ENCODE measurements at places on chromosomes 16 and 17.

- peak; percentile 85 for DNase-seq
Measured at GRCh38 chr17:37744961-37745800, at the start of gene HNF1B. Gene HNF1B (minus strand): TSS chr17:37745059. CDS start chr17:37744884, 175 bp downstream.

- peak; percentile 78 for DNase-seq
Measured at GRCh38 chr16:11640987-11641817, 27.1 kb upstream of the SNN start.

DNA sequence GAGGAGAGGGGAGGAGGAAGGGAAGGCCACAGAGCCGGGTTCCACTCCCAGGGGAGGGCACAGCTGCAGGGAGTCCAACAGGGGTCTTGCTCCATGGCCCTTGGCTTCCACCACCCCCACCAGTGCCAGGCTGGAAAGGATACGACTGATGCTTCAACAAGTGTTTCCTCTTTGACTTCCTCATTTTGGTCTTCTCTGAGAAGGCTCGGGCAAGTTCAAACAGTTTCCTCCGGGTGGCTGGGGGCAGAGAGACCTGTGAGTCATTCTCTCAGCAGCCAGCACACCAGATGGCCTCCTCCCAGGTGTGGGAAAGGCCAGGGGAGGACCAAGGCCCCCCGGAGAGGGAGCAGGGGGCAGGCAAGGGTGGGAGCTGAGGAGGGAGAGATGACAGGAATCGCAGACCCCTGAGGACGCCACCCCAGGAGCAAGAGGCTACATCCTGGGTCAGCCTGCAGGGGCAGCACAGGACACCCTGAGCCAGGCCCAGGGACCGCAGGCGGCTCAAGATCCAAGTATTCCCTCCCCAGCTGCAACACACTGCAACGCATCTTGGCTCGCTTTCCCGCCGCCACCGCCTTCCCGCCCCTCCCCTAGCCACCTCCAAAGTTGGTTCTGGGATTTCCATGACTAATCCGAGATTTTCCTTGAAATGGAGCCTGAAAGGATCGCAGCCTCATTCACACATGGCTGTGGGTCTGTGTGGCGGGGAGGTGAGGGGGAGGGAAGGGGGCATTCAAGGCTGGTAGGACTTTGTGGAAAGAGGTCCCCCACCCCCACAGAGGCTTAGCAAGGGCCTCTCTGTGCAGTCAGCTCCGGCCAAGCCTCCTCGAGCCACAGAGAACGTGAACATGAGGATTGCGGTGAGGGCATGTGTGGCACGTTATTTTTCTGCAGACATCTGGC lies 18.4 kb upstream of the MRPS23 start:
- DNase-seq, result peak; percentile 43

- no peak for DNase-seq
Measured at GRCh38 chr17:50328363-50329325, 17.3 kb upstream of the XYLT2 start.

DNA sequence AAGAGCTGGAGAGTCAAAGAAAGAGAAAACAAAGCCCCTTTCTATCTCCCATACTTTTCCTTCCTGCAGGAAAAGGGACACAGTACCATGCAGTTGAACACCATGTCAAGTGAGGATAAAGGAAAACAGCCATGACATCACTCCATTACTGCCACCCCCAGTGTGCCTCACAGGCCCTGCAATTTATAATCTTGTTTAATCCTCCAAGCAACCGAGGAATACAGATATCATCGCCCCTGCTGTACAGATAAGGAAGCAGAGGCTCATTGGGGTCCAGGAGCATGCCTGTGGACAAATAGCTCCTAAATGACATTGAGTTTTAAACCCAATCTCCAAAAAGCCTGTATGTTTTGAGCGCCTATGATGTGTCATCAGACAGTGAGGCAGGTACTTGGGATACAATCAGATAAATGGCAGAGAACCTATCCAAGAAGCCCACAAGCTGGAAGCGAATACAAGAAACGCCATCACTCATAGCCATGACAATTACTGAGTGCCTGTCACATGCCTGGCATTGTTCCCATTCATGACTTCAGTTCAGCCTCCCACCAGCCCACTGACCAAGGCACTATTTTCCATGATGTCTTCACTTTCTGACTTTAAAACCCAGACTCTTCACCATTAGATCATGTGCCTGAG lies 45.5 kb downstream of the CPPED1 start:
- DNase-seq, result no peak

DNA sequence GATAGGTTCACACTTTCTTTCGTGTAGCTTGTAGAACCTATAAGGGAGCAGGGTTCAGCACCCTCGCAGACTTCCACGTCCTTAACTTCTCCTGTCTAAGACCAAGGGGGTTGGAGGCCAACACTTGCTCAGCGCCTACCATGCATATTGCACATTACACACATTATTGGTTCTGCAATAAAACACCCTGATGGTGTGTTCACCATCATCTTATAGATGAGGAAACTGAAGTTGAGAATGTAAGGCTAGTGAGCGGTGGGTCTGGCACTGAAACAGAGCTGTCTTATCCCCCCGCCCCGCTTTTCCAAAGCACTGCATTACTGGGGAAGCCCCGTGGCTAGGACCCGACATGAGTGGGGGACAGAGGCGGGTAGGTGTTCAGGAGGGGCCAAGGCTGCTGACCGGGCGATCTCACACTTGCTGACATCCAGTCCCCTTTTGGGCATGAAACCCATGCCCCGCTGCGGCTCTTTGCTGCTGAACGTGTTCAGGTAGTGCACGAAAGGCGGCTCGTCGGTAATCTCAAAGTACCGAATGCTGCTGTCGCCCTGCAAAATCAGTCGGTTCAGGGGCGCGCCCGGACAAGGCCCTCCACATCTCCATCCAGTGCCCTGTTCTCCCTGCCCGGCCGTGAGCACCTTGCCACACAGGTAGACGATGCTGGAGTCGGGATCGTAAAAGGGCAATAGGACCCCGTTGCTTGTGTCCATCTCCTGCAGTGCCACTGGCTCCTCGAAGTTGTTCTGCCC lies 6.2 kb downstream of the CORO6 start:
- DNase-seq, result no peak

GRCh38 chr16:31876951-31877828 lies 3.6 kb downstream of the ZNF267 start:
- no peak for DNase-seq

DNA sequence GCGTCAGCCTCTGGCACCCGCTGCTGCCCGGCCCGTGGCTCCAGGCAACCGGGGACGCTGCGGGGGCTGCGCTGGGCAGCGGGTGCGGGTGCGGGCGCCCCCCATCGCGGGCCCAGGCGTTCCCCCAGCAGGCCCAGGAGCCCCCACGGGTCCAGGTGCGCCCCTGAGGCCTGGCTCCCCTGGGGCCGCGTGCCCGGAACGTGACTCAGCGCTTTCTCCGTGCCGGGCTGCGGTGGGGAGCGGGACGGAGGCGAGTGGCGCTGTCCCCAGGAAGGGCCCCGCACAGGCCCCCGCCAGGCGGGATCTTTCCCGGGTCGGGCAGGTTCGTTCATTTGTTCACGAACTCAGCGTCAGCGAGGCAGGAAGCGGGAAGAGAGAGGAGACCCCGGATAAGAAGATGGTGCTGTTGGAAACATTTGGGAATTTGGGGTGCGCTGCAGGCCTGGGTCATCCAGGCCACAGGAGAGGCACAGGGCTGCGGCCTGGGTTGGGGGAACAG lies 18.4 kb upstream of the EXOC7 start:
- peak; percentile 35 for DNase-seq

GRCh38 chr17:43040655-43041054 lies 15.6 kb downstream of the RND2 start:
- no peak for DNase-seq

- no peak for DNase-seq
Measured at GRCh38 chr17:28247671-28248555, 71.1 kb upstream of the TMEM97 start.

- DNase-seq, result peak; percentile 56
Measured at GRCh38 chr16:67345401-67345800, 18.8 kb downstream of the LRRC36 start.

DNA sequence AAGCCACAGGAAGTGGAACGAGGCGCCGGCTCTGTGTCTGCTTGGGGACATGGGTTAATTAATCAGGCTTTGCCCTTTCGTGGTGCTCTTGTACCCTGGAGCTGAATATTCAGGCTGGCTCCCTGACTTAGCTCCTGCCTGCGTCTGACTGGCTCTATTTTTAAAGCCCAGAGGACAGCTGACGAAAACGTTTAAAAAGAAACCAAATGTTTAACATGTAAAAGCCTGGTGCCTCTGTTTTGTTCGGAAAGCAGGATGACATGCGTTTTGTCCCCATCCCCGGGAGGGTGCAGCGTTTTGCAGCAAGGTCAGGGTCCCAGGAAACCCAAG lies 61.1 kb downstream of the NT5M start:
- no peak for DNase-seq

DNA sequence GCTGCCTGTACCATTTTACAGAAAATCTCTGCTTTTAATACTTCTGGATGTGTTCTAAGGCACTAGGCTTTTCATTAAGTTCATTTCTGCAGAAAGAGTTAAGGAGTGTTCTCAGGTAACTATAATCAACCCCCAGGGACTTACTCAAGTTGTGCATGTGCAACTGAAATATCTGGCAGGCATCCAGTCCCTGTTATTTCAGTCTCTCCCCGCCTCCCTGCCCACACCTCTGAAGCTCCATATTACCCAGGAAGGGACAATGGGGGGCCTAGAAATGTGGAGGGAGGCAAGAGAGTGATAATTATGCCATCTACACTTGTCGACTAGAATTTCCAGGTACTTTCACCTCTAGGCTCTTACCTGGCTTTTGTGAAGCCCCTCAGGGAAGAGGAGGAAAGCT lies 432.2 kb downstream of the MAF start:
- DNase-seq, result no peak

DNA sequence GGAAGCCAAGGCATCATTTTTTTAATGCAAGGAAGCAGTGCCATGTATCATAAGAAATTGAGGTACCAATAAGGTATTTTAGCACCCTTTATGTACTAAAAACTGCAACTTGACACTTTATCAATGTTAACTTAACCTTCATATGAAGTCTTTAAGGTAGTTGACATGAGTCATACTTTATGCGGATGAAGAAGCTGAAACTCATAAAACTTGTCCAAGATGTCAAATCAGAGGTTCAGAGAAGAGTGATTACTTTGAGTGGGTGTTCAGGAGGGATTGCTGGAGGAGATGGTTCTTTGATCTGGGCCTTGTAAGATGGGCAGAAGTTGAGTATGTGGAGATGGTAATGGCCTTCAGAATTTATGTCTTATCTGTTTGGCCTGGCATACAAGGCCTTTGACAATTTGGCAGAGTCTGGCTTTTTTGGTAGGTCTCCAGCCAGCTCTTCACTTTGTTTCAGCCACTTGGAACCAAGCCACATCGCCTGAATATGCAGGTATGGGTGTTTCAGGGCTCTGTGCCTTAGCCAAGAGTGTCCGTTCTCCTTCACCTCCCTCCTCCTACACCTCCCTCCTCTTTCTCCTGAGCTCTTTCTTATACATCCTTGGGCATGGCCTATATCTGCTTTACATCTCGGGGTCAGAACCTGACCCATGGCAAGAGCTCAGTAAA lies 23.7 kb downstream of the YPEL2 start:
- DNase-seq, result no peak

- no peak for DNase-seq
Measured at GRCh38 chr16:55687802-55688201, 32.0 kb downstream of the SLC6A2 start.

- no peak for DNase-seq
Measured at GRCh38 chr17:66946251-66946650, 18.3 kb upstream of the CACNG4 start.

- DNase-seq, result no peak
Measured at GRCh38 chr17:79795795-79796443, 958 bp downstream of the CBX8 start.

- DNase-seq, result no peak
Measured at GRCh38 chr17:28879886-28880571, 17.5 kb downstream of the FLOT2 start.

DNA sequence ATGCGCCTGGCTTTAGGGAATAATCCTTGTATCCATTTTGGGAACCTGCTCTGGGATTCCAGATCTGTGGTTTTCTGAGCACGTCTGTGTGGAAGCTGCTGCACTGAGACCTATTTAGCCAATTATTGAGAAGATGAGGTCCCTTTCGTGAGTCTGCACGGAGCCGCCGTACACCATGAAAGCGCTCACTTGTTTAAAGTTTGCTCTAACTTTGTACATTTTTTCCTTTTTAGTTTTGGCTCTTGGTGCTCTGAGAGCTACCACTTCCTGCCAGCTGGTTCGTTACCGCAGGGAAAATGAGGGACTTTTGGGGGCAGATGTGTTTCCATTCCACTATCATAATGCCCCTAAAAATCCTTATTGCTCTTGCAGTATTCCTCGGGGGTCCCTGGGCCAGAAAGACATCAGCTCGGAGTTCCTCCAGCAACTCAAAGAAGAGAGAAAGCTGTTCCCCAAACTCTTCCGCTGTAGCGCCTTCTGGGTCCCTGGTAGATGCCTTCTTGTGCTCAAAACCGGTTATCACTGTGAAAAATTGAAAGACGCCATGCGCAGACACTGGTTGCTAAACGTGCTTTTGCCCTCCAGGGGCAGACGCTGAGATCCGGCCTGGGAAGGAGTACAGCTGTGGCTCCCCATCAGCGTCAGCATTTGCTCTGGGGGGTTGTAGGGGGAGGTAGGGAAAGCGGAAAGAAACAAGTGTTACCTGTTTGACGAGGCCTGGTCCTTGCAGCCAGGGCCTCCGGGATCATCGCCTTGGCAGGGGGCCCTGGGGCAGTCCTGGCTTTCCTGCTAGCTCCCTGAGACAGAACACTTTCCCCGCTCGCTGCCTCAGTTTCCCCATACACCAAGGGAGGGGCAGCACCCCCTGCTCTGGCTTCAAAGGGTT lies 238.1 kb downstream of the MRTFB start:
- DNase-seq, result peak; percentile 88

- no peak for DNase-seq
Measured at GRCh38 chr16:47660540-47660939, 199.4 kb downstream of the PHKB start.

DNA sequence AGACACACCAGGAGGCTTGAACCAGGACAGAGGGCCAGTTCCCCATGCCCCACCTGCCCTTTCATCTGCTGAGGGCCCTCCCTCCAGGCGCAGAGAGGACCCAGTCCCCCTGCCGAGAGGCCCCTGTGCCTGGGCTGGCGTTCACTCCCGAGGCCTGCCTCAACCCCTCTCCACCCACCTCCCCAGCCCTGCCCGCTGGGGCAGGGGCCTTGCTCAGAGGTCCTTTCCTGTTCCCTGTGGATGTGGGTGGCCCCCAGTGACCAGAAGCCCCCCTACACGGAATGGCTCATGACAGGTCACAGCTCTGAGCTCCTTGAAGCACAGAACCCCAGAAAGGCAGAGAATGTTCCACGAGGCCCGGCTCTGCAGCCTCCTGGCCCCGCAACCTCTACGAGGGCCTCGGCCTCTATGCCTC lies 6.7 kb downstream of the TMC6 start:
- no peak for DNase-seq

- no peak for DNase-seq
Measured at GRCh38 chr16:3729161-3730112, 12.1 kb upstream of the TRAP1 start.

GRCh38 chr17:40498281-40499084 lies 2.9 kb downstream of the TNS4 start:
- no peak for DNase-seq
